H9 (cell line): ENCODE measurements at places on chromosomes 3 and 15. TPM values are rescaled to one million over a fixed set of nuclear protein-coding genes. Genes with fewer than 3 reads are reported as not detected.

- DNase-seq = no peak
- no peak overlapping the region for H3K4me3 ChIP-seq
- H3K36me3 ChIP-seq = no peaks in the 10 kb centered on the region
- no peak overlapping the region for H3K27ac ChIP-seq
- no peaks in the 10 kb centered on the region for H3K4me1 ChIP-seq
These were observed 13.6 kb upstream of the GATM start for GRCh38 chr15:45391746-45392583.

DNAJA4 gene
- total RNA-seq = 0.13 and 0.35 TPM in 2 replicates

GRCh38 chr15:53591041-53591440 is 168.4 kb downstream of the WDR72 start:
- no peaks in the 10 kb centered on the region for H3K36me3 ChIP-seq
- DNase-seq = no peak
- no peaks in the 10 kb centered on the region; the same call in 1 of the 2 replicates for H3K4me1 ChIP-seq
- no peak overlapping the region for H3K4me3 ChIP-seq
- no peak overlapping the region for H3K27ac ChIP-seq
- H3K27me3 ChIP-seq = no peaks in the 10 kb centered on the region

DNA sequence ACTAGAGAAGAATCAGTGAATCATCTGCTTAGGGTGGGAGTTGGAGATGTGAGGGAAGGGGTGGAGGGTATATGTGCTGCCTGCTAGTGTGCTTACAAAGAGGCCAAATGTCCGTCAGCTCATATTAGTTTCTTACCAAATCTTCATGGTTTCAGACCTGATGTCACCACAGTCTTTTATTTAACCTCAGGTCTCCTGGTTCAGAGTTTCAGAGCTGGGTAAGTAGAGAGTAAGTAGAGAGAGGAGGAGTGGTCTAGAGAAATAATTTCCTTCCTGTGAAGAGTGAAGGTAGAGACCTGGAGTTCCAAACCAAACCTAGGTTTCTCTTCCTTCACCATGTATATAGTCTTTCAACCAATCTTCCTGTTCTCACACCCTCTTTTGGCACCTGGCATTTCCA is 17.5 kb upstream of the P2RY1 start:
- H3K4me1 ChIP-seq = no peaks in the 10 kb centered on the region
- no peak overlapping the region for H3K27ac ChIP-seq
- no peak for DNase-seq
- no peaks in the 10 kb centered on the region for H3K36me3 ChIP-seq

ROBO1 gene
- total RNA-seq = 62.2 and 62.7 TPM in 2 replicates

TTLL13 gene
- total RNA-seq = not detected in 2 replicates

GRCh38 chr15:38455092-38455491 is 1.2 kb downstream of the FAM98B start:
- H3K4me1 ChIP-seq = no peaks in the 10 kb centered on the region; the same call in 1 of the 2 replicates
- peak overlapping the region; percentile 98 for H3K4me3 ChIP-seq
- no peaks in the 10 kb centered on the region for H3K27me3 ChIP-seq

PTH1R gene
- total RNA-seq = 0.99 and 1.0 TPM in 2 replicates

PARP3 gene
- 1.3 and 2.1 TPM in 2 replicates for total RNA-seq

DNA sequence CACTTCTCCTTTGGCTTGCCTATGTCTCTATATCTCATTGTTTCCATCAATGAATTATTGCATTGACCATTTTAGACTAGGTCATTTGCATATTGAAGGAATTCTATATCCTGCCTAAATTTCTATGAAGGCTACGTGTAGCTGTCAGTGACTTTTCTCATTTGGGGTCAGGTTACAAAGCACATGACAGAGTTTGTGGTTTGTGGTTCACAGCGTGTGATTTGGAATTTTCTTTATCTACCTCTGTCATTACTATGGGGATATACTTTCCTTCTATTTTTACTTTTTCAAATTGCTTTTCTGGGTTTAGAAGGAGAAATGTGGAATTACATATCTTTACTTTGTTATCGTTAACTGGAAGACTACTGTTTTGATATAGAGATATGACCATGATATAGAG is 317.3 kb upstream of the CFAP20DC start:
- no peak overlapping the region for H3K4me3 ChIP-seq
- H3K27me3 ChIP-seq = no peaks in the 10 kb centered on the region
- H3K27ac ChIP-seq = no peak overlapping the region

GRCh38 chr15:49439678-49440395 is 16.8 kb downstream of the FGF7 start:
- H3K4me3 ChIP-seq = no peak overlapping the region
- no peaks in the 10 kb centered on the region for H3K36me3 ChIP-seq
- H3K27me3 ChIP-seq = no peaks in the 10 kb centered on the region
- no peaks in the 10 kb centered on the region; the same call in 1 of the 2 replicates for H3K4me1 ChIP-seq
- H3K27ac ChIP-seq = no peak overlapping the region

DNA sequence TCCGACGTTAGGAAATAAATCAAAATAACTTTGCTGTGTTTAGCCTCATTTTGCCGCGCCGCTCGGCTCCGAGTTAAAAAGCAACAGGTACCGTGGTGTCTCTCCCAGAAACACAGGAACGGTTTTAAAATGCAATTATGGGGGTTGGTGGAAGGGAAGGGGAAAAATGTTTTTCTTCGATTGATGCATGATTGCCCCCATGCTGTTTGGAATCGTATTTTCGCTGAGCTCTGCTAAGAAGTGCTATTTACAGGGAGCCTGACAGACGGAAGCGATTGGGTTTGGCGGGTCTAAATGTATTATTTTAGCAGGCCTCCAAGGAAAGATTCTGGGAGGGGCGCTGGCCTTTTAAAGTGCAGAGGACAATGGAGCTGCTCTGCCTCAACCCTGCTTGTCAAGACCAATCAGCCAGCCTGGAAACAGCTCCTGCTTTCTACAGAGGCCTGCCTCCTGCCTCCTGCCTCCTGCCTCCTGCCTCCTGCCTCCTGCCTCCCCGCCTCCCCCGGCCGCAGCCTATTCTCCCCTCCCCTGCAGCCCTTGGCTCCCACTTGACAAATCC is 156.7 kb upstream of the TLE3 start:
- no peak overlapping the region for H3K27ac ChIP-seq
- H3K4me1 ChIP-seq = no peaks in the 10 kb centered on the region
- H3K36me3 ChIP-seq = no peaks in the 10 kb centered on the region
- no peak for DNase-seq
- no peak overlapping the region for H3K4me3 ChIP-seq
- H3K27me3 ChIP-seq = no peaks in the 10 kb centered on the region

DNA sequence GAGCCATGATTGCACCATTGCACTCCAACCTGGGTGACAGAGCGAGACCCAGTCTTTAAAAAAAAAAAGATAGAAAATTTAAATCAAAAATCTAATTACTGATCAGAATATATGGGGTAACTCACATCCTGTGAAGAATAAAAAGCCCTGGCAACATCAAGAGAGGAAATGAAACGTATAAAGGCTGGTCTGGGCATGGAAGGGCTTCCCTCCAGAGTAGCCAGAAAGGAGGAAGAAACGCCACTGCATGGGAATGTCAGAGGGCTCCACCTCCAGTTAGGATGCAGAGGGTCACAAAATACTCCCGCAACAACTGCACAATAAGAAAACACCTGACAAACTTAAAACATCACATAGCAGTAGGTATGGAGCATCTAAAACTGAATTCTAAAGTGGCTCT is 4.9 kb upstream of the IQCF1 start:
- no peaks in the 10 kb centered on the region for H3K4me1 ChIP-seq
- no peaks in the 10 kb centered on the region for H3K27me3 ChIP-seq
- no peak overlapping the region for H3K27ac ChIP-seq
- no peak overlapping the region for H3K4me3 ChIP-seq

BTLA gene
- not detected in 2 replicates for total RNA-seq

TERB2 gene
- not detected in 2 replicates for total RNA-seq

GRCh38 chr3:40766396-40766795 is 241.6 kb downstream of the ZNF621 start:
- DNase-seq = peak; percentile 5
- no peaks in the 10 kb centered on the region for H3K4me1 ChIP-seq
- no peaks in the 10 kb centered on the region for H3K36me3 ChIP-seq
- no peak overlapping the region for H3K4me3 ChIP-seq
- H3K27ac ChIP-seq = no peak overlapping the region

MRPL47 gene
- total RNA-seq = 75.5 and 77.3 TPM in 2 replicates

- H3K27me3 ChIP-seq = no peaks in the 10 kb centered on the region
- H3K36me3 ChIP-seq = no peaks in the 10 kb centered on the region
- no peak overlapping the region for H3K4me3 ChIP-seq
These were observed 559.4 kb downstream of the NR2F2 start for GRCh38 chr15:96889734-96890480.

DNA sequence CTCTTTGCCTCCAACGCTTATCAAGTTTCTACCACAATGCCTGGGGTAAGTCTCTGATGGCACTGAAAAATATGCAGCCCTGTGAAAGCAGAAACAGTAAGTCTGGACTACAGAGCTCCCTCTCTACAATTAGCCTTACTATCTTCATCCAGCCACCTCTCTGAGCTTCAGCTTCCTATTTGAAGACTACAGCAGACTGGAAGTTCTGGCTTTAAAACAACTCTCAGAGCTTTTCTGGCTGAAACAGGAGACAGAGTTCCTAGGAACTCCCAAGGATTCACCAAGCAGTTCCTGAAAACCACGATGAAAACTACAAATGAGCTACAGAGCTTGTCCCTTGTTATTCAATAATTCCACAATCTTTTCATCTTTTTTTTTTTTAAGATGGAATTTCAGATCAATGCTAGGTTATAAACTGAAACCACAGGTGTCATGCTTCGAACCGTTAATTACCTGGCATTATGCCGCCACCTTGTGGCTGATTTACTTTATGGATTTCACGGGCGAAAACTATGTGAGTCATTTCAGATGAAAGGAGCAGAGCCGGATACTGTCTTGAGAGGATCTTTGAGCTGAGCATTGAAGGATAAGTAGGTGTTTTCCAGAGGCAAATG is 3.9 kb downstream of the CRYGS start:
- H3K4me3 ChIP-seq = no peak overlapping the region
- H3K36me3 ChIP-seq = no peaks in the 10 kb centered on the region
- no peaks in the 10 kb centered on the region for H3K4me1 ChIP-seq
- no peak overlapping the region for H3K27ac ChIP-seq
- no peaks in the 10 kb centered on the region for H3K27me3 ChIP-seq

DNA sequence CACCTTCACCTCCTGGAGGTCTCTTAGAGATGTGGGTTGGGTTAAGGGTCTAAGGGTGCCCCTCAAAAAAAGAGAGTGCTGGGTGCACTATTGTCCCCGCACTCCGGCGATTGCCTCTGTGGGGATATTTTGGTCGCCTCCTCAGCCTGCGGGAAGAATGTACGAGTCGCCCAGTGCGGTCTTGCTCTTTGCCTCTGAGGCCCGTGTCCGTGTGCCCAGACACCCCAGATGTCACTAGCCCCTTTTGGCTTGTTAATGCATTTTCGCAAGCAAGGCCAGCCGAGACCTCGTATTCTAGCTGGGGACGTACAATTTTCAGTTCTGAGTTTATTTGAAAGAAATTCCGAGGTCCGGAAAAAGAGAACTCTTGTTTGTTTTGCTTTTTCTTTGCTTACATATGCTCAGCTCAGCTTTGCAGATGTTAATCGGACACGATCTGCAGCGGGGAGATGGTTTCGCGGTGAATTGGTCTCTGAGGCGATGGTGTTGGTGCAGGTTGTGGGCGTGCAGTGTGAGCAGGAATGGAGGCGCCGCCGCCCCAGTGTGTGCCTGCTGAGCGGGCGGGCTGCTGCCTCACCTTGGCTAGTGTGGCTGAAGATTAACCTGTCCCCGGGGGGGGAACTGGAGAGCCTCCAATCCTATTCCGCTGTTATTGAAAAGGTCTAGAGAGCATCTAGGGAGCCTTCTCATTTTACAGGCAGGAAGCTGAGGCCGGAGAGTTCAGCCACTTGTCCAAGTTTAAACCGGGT is 1.4 kb downstream of the ST6GAL1 start:
- no peak overlapping the region for H3K27ac ChIP-seq
- peak overlapping the region; percentile 86 for H3K4me3 ChIP-seq
- 0 out of 2 replicates have a peak, but pooled peaks cover 2% of the 10 kb centered on the region for H3K4me1 ChIP-seq
- H3K36me3 ChIP-seq = peaks cover 37% of the 10 kb centered on the region
- peak; percentile 64 for DNase-seq

GRCh38 chr3:49700453-49701128 is 11.2 kb downstream of the RNF123 start:
- H3K27ac ChIP-seq = no peak overlapping the region
- peaks cover 13% of the 10 kb centered on the region for H3K36me3 ChIP-seq
- H3K27me3 ChIP-seq = no peaks in the 10 kb centered on the region
- H3K4me1 ChIP-seq = no peaks in the 10 kb centered on the region
- H3K4me3 ChIP-seq = 0 out of 3 replicates have a peak overlapping the region, but pooled peaks have one; percentile 9
- peak; percentile 57 for DNase-seq
